Activated CD4-positive, CD25-positive, alpha-beta regulatory T cell treated with anti-CD3 and anti-CD28 coated beads, Interleukin-2, amount 50 U/mL, for 16 hours (primary cell): ENCODE measurements at places on chromosomes 3 and 15.

- DNase-seq = no peak
These were observed 20.3 kb downstream of the GMPS start for GRCh38 chr3:155890671-155891190.

GRCh38 chr3:148757238-148758215, 59.8 kb downstream of the AGTR1 start:
- DNase-seq = no peak

- no peak for DNase-seq
These were observed 427.1 kb upstream of the C2CD4B start for GRCh38 chr15:62591842-62592838.

DNA sequence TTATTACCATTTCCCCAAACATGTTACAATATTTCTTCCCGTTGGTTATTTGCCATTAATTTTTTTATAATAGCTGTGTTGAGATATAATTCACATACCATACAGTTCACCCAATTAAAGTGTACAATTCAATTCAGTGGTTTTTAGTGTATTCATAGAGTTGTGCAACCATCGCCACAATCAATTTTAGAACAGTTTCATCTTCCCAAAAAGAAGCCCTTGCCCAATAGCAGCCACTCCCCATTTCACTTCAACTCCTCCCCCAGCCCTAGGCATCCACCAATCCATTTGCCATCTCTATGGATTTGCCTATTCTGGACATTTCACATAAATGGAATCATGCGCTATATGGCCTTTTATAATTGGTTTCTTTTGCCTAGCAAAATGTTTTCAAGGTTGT, 225.1 kb downstream of the EPHB1 start:
- DNase-seq = no peak

DNA sequence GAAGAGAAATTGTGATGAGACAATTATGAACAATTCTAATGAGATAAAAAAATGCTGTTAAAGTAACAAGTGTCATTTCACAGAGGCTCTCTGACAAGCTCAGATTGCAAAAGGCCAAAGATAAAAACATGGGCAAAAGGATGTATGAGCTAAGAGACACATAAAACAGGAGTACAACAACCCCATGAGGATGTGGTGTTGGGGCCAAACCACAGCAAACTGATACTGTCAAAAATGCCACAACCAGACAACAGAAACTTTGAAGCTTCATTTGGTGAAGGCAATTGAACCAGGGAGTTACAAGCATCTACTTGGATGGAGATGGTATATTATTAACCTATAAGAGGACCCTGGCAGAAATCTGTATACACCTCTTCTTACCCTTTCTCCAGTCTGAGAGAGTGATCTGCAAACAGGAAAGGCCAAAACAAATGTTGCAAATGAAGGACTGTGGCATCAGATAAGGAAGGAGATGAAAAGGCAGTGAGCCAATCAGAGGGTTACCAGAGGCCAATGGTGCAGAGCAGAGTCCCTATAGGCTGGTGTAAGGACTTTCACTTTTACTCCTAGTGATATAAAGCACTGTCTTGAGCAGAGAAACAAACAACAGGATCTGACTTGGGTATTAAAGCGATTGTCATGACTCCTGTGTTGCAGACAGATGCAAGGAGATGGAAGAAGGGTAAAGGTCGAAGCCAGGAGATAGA, 659.0 kb downstream of the NTRK3 start:
- no peak for DNase-seq

- DNase-seq = no peak
These were observed 100.6 kb downstream of the SUCNR1 start for GRCh38 chr3:151974067-151974466.

- DNase-seq = no peak
These were observed 150.9 kb downstream of the LRRC28 start for GRCh38 chr15:99402014-99402729.

- no peak for DNase-seq
These were observed 384.4 kb downstream of the LRTM1 start for GRCh38 chr3:54543446-54543845.

GRCh38 chr3:129838086-129838485, 55.4 kb downstream of the TMCC1 start:
- DNase-seq = no peak

- DNase-seq = no peak
These were observed 408.6 kb downstream of the GBE1 start for GRCh38 chr3:81352867-81353266.

DNA sequence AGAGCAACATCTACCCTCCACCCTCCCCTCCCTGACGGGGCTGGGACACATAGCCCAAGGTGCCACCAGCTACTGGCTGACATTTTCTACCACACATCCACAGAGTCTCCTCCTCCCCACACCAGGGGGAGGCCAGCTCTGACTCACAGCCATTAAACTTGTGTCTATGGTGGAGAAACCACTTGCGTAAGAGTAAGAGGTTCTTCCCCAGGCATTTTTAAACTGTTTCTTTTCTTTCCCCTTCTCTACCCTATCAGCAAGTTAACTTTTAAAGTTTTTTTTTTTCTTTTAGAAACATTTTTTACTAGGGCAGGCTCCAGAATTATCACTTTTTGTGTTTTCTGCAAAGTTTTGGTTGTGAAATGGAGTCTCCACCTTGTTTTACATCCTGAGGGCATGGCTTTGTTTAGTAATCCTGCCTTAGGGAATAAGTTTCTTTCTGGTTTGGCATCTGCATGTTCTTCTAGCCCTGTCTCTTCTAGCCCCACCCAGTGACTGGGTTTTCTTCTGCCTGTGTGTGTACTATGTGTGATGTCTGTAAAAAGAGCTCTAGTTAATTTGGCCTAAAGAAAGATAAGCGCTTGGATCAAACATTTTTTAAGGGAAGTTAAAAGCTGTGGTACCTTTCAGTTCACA, 148.8 kb upstream of the GADL1 start:
- DNase-seq = no peak

DNA sequence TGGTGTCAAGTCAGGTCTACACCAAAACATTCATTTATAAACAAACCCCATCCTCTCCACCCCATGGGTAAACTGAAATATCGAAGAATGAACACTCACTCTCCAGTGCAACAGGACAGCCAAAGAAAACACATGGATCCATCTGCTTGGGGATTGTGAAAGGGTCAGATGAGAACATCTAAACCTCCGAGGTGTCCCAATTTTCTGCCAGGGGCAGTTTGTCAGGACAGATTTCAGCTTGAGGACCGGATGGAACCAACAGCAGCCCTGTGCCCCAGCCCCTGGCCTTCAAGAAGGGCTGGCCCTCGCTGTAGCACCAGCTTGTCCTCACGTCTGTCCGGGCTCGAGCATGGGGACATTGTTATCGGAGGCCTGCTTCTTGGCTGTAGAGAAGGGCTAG, 45.5 kb downstream of the PCSK6 start:
- DNase-seq = no peak

- no peak for DNase-seq
These were observed 39.9 kb upstream of the CCNL1 start for GRCh38 chr3:157199841-157200240.

DNA sequence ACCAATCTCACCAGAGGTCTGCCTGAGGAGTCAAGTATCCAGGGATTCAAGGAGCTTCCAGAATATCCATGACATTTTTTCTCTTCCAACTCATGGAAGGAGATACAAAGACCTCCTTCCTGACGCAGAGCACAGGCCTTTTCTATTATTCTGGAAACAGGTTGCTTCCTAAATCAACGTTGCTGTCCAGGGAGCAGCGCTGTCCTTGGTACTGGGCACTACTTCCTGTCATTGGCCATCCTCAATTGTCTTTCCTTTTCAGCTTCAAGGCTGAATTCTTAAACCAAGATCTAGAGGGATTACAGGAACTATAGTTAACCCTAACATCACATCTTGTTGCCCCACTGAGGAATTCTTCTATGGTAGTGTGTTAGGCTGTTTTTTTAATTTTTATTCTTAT, 50.4 kb upstream of the TBC1D21 start:
- DNase-seq = no peak

- DNase-seq = no peak
These were observed 97.7 kb downstream of the DPH6 start for GRCh38 chr15:35448294-35448693.

- DNase-seq = no peak
These were observed 230.9 kb upstream of the FEZF2 start for GRCh38 chr3:62604298-62604697.

- no peak for DNase-seq
These were observed 18.1 kb downstream of the ARRDC4 start for GRCh38 chr15:97978401-97979139.

GRCh38 chr3:146818866-146819265, 213.7 kb upstream of the PLSCR5 start:
- no peak for DNase-seq

DNA sequence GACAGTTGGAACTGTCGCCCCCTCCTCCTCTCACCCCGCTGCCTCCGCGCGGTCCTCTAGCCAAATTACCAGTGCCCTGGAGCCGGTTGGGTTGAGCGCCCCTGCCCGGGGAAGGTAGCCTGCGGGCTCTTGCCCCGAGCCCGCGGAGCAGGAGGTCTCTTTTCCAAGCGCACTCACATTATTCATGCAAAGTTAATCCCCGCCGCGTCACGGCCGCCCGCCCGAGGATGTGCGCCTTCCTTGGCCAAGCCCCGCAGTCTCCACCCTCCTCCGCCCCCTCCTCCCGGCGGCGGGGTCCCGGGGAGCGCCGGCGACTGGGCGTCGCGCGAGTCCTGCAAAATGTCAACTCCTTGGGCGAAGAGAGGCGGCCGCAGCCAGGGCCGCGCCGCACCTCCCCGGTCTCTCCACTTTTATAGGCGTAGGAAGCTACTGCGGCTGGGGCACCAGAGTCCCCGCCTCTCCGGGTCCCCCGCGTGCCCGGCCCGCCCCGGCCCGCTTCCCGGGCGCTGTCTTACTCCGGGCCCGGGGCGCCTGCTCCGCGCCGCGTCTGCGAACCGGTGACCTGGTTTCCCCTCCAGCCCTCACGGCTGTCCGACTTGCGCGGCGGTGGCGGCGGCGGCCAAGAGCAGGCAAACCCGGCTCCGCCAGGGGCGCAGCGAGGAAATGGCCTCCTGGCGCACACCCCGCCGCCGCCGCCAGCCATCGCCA, at the start of gene THRB:
THRB (minus strand) TSS at position 233 of the 708 bp plus-strand sequence.
- no peak for DNase-seq

DNA sequence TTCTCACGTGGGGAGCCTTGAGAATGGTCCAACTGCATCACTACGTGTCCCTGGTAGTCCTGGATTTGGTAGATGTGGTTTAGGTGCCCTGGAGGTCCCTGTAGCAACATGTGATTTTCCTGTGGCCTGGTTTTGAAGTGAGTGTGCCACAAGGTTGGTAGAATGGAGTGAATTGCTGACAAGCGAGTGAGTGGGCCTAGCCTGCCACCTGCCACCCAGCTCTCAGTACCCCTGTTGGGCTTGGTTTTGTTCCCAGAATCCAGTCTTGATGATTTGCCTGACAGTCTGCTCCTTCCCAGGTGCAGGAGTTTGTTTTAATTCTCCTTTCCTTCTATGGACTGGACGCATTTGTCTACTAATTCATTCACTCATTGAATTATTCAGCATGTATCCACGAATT, 19.4 kb downstream of the RPLP1 start:
- no peak for DNase-seq

DNA sequence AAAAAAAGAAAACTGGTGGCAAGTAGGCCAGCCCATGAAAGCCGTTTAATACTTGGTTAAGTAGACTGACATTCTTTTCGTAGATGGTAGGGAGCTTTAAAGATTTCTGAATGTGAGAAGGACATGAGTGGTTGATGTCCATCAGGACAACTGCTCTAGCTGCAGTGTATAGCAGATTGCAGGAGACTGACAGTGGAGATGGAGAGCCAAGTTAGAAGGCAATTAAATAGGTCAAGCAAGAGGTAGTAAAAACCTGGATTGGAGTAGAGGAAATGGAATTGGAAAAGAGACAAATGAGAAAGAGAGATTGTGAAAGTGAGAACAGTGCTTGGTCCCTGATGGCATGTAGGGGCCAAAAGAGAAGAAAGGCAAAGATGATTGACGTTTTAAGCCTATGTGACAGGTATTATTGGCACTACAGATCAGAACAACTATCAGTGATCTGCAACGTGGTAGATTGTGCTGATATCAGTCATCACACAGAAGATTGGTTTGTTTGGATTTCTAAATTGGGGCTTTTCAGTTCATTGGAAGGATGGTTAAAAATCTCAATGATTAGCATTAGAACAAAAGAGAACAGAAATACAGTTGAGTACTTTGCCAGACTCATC, 74.0 kb downstream of the CNTN4 start:
- DNase-seq = no peak

DNA sequence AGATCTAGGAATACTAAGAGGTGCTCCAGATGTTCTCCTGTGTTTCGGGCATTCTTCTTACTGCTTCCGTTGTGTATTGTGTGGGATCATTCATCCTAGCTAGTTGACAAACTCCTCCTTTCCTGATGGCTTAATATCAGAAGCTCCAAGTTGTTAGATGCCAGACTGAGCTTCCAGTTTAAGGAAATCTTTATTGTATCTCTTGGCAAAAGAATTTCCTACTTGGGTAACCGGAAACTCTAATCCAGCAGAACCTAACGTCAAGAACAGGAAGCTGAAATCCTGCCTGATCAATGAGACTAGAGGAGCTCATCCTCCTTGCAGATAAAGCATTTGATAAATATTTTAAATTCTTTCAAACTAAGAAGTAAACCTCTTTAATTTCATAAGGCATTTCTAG, 27.7 kb upstream of the MYH15 start:
- DNase-seq = no peak

DNA sequence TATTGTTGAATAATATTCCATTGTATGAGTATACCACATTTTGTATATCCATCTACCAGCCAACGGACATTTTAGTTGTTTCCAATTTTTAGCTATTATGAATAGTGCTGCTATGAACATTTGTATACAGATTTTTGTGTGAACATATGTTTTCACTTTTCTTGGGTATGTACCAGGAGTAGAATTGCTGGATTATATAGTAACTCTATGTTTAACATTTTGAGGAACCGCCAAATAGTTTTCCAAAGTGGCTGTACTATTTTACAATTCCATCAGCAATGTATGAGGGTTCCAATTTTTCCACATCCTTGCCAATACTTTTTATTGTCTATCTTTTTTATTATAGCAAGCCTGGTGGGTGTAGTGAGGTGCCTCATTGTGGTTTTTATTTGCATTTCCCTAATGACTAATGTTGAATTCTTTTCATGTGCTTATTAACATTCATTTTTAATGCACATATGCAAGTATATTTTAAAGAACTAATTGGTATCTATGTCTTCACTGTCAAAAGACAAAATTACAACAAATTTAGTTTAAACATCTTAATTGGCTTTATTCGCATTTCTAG, 77.5 kb upstream of the PIAS1 start:
- no peak for DNase-seq

DNA sequence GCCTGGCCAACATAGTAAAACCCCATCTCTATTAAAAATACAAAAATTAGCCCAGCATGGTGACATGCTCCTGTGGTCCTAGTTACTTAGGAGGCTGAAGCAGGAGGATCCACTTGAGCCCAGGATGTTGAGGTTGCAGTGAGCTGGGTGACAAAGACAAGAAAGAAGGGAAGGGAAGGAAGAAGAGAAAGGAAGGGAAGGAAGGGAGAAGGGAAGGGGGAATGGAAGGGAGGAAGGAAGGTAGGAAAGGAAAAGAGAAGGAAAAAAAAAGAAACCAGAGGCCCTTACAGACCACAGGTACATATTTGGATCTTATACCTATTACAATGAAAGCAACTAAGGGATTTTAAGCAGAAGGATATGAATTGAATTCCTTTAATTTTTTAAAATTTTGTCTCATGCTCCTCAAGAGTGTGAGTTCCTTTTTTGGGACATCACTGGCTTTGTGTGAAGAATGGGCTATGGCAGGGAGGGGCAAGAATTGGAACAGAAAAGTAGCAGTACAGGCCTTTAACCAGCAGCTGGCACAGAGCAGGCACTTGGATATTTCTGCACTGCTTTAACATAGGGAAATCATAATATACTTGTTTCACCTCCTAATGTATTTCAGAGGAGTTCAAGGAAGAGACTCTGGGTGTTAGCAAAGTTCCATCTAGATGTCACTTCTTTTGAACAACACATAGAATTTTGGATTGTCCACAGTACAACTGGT, 7.9 kb downstream of the RAB27A start:
- DNase-seq = no peak
